Large intestine (tissue), 12 donors: ENCODE measurements at places on chromosomes 11 and 22. TPM values are rescaled to one million over a fixed set of nuclear protein-coding genes. Genes with fewer than 3 reads are reported as not detected.
A peak's percentile ranks its signal among the peaks of the same experiment; 100 is the strongest.

Gene OR2D2
- not detected for polyA plus RNA-seq

Gene MS4A15
- 0.04 TPM for polyA plus RNA-seq

Gene PCSK7
- polyA plus RNA-seq = 27.8 TPM

DNA sequence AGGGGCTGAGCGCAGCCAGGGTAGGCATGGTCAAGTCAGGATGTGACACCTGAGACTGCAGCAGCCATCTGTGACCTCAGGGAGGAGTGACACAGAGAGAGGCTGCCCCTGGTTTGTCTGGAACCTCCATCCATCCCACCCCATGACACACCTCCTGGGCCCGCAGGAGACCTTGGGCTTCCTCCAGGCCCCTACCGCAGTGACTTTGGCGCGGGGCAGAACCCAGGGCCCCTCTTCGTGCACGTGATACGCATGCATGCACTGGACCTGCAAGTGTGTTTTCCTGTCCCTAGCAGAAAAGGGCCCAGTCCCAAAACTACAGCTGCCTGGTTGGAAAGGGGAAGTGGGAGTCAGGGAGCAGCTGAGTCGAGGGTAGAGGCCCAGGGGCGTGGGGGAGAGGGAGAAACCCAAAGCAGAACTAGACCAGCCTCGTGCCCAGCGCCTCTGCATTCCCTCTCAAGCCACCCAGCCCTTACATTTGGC is 7.9 kb upstream of the CYTH4 start:
- DNase-seq = no peak

GRCh38 chr22:48169227-48169626 is 1406.8 kb downstream of the TBC1D22A start:
- no peak for DNase-seq

- DNase-seq = no peak
These were observed 68.5 kb upstream of the ARFGAP3 start for GRCh38 chr22:42925598-42925997.

- no peak for DNase-seq
These were observed 523.8 kb upstream of the FAT3 start for GRCh38 chr11:91700854-91701253.

GRCh38 chr22:28883917-28884746 is 760 bp downstream of the ZNRF3 start:
- DNase-seq = no peak

GRCh38 chr11:65315204-65315865 is 669 bp downstream of the CDC42EP2 start:
- DNase-seq = peak; percentile 81

- no peak for DNase-seq
These were observed 37.8 kb upstream of the GRAMD4 start for GRCh38 chr22:46582281-46582933.
